ENCODE measurements at places on chromosomes 4 and X.
A peak's percentile ranks its signal among the peaks of the same experiment; 100 is the strongest.

GRCh38 chr4:55568905-55569504 is 22.3 kb upstream of the CLOCK start:
- H3K4me1 ChIP-seq = no peaks in the 10 kb centered on the region
- H3K27ac ChIP-seq = no peak overlapping the region

DNA sequence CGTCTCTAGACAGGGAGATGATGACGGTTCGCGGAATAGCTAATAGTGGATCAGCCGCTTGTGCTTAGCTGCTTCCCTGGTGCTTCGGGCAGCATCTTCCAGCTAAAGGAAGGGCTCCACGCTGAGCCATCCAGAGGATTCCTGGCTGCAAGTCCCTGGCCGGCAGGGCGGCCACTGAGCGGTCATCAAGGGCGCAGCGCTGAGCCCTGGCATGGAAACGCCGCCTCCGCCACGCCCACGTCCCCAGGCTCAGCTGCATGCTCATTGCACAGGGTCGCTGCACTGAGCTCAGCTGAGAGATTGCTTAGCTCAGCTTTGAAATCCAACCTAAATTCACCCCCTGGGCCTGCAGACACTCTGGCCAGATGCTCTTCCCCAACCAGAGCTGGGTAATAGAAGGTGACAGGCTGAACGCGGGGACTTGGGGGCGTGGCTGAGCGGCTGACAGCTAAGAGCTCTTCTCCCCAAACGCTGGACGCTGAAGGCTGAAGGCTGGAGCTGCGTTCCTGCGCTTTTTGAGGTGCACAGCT is 118.2 kb upstream of the KIT start:
- H3K36me3 ChIP-seq = no peaks in the 10 kb centered on the region
- peak overlapping the region; percentile 47 for H3K27ac ChIP-seq
- no peaks in the 10 kb centered on the region for H3K27me3 ChIP-seq
- peak overlapping the region; percentile 74 for H3K4me3 ChIP-seq

- H3K36me3 ChIP-seq = no peaks in the 10 kb centered on the region
- no peak for DNase-seq
- no peaks in the 10 kb centered on the region for H3K4me1 ChIP-seq
- no peaks in the 10 kb centered on the region for H3K27me3 ChIP-seq
- H3K4me3 ChIP-seq = no peak overlapping the region
Measured at GRCh38 chrX:28491322-28491721, 95.9 kb upstream of the IL1RAPL1 start.

DNA sequence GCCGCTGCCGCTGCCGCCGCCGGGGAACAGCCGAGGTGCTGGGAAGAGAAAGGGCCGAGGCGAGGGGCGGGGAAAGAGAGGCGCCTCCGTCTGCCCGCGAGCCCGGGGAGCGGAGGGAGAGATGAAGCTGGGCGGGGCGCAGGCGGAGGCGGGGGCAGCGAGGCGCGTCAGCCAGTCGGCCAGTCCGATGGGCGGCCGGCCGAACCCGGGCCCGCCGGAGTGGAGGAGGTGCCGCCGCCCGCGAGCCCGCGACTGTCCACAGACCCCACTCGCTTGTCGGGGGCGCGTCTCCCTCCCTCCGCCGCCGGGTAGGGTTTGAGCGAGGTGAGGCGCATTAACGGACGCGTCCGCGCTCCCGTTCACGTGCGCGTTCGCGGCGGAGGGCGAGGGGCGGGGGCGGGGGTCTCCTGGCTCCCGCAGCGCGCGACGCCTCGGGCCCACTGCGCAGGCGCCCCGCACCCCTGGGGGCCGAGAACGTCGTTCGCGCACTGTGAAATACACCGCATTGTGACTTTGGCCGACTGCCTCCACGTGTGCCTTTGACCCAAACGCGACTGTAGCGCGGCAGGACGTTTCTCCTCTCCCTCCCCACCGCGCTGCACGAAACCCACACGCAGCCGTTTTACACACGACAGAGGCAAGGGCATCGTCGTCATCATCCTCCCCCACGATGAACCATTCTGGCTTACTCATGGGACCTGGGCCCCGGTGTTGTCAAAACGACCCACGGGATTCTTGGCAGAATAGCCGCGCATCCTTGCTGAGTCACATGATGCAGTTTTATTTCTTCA is at the start of gene NUDT11:
TSS of gene NUDT11 (minus strand) at position 92 of the 791 bp plus-strand sequence. CDS start 148 bp downstream, outside the sequence.
- peak within 1 kb of the TSS; percentile 84 for H3K4me3 ChIP-seq
- H3K27me3 ChIP-seq = no peaks in the 10 kb centered on the region
- H3K4me1 ChIP-seq = no peaks in the 10 kb centered on the region
- H3K36me3 ChIP-seq = no peaks in the 10 kb centered on the region
- peak; percentile 90 for DNase-seq

DNA sequence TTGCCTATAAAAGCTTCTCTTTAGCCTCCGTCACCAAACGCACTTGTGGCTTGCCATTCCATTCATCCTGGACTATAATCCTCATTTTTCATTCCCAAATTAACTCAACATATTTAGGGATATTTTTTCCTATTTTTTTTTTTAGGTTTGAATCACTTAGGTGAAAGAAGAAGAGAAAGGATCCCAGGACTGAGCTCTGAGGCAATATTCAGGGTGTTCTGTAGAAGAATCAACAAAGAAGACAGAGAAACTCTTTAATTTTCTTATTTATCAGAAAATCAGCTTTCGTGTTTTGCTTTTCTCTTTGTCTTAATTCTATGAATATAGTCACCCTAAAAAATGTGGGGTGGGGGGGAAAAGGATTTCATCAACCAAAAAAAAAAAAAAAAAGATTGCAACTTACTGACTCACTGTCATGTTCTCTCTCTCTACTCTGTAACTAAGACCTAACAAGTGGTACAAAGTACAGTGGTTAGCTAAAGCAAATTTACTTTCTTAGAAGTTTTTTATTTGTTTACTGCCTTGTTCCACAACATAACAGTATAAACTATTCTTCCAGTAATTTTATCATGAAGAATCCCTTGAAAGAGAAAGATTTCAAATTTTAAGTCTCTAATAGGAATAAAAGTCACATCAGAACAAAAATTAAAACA is 272.0 kb downstream of the DHX15 start:
- no peak overlapping the region for H3K27ac ChIP-seq
- DNase-seq = no peak
- no peaks in the 10 kb centered on the region for H3K27me3 ChIP-seq

DNA sequence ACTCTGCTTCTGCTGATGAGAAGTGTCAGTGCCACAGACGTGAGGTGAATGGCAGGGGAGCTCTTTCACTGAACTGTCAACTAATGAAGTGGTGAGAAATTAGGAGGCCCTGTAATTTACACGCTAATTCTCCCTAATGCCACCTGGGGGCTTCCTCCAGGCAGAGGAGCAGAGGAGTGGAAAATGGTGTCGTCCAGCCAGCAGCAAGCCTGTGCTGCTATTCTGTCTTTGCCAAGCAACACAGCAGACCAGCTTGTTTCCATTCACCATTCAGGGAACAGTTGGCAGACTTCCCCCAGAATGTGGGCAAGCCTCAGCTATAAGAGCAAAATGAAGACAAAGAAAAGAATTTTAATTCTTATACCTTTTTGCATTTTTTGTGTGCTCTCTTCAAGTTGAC is 245.2 kb upstream of the TET2 start:
- H3K4me3 ChIP-seq = no peak overlapping the region
- H3K4me1 ChIP-seq = no peaks in the 10 kb centered on the region
- peak; percentile 63 for DNase-seq
- H3K36me3 ChIP-seq = no peaks in the 10 kb centered on the region
- H3K27ac ChIP-seq = no peak overlapping the region

GRCh38 chr4:135770505-135770904 is 1568.9 kb upstream of the PABPC4L start:
- no peaks in the 10 kb centered on the region for H3K27me3 ChIP-seq
- no peak overlapping the region for H3K4me3 ChIP-seq
- no peak overlapping the region for H3K27ac ChIP-seq
- H3K36me3 ChIP-seq = no peaks in the 10 kb centered on the region
- no peaks in the 10 kb centered on the region for H3K4me1 ChIP-seq

- no peaks in the 10 kb centered on the region for H3K27me3 ChIP-seq
- no peak for DNase-seq
Measured at GRCh38 chr4:89134775-89135319, 23.5 kb downstream of the TIGD2 start.

DNA sequence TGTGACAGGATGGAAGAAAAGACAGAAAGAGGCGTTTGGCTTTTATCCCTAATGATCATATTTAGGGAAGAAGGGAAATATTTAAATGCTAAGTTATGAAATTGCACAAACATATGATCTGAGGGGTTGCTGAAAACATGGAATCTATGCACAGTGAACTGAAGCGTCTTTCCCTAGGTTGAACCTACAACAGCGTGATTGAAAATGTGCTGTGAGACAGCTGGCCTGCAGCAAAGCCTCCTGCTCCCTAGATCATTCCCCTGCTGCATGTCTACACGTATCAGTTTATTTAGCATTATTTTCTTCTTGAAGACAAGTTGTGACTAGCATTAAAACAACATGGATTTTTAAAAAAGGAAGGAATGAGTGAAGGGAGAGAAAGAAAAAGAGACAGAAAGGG is 272.5 kb upstream of the TRAM1L1 start:
- H3K27ac ChIP-seq = no peak overlapping the region
- no peaks in the 10 kb centered on the region for H3K36me3 ChIP-seq

DNA sequence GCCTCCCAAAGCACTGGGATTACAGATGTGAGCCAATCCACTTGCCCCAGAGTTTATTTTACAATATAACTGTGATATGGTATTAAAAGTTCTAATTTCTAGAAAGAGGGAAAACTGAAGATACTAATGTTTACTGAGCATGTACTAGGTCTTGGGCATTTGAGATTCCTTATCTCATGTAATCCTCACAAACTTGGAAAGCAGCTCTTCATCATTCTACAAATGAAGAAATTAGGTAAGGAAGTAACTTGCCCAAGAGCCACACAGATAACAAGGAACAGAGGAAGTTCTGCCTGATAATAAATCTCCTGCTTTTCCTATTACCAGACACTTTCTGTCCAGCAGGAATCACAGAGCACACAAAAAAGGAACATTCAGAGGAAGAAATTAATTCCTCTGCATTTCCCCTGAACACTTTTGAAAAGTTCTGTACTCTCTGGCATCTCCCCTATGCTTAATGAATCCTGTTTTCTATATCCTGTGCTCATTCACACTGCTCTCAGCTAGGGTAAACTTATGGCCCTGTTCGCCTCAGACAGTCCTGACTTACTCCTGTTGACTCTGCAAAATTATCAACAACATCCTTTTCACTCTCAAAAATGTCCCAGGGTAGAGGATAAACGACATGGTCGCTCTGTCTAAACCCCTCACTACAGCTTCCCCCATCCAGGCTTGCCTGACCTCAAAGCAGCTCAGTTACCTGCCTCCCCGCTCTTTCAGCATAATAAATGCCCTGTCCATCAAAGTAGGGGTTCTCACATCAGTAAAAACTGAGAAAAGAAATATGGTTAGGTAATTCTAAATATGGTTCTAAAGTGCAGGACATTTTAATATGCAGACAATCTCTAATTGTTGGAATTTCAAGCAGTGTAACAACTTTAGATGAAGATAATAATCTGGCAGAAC is 13.6 kb downstream of the SH3RF1 start:
- no peaks in the 10 kb centered on the region for H3K27me3 ChIP-seq
- H3K4me3 ChIP-seq = no peak overlapping the region
- H3K4me1 ChIP-seq = peaks cover 26% of the 10 kb centered on the region
- H3K36me3 ChIP-seq = peaks cover 2% of the 10 kb centered on the region
- no peak for DNase-seq

GRCh38 chr4:15414551-15415091 is 13.2 kb upstream of the C1QTNF7 start:
- DNase-seq = no peak
- no peaks in the 10 kb centered on the region for H3K4me1 ChIP-seq
- H3K4me3 ChIP-seq = no peak overlapping the region
- H3K27me3 ChIP-seq = no peaks in the 10 kb centered on the region
- H3K27ac ChIP-seq = no peak overlapping the region

DNA sequence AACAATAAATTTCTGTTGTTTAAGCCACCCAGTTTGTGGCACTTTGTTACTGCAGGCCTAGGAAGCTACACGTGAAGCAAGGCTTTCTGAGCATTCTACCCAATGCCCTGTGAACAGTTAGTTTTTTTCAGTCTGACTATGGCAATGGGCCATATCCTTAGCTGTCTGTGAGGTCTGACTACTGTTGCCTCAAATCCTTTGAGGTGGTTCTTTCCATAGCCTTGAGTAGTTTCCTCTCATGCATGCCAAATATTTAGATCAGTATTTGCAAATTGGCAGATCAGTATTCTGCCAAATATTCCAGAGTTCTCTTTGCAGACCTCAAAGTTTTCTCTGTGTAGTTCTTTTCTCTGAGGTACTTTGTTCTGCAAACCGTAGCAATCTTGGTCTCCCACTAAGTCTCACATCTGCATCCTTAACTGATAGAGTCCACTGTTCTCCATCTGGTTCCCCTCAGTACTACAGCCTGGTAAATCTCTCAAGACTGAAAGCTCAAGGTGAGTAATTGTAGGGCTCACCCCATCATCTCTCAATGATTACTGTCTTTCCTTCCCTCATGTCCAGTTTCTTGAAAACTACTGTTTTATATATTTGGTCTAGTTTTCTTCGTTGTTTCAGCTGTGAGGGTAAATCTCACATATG is 984.9 kb upstream of the INTU start:
- no peaks in the 10 kb centered on the region for H3K27me3 ChIP-seq
- no peak overlapping the region for H3K4me3 ChIP-seq
- H3K27ac ChIP-seq = no peak overlapping the region

DNA sequence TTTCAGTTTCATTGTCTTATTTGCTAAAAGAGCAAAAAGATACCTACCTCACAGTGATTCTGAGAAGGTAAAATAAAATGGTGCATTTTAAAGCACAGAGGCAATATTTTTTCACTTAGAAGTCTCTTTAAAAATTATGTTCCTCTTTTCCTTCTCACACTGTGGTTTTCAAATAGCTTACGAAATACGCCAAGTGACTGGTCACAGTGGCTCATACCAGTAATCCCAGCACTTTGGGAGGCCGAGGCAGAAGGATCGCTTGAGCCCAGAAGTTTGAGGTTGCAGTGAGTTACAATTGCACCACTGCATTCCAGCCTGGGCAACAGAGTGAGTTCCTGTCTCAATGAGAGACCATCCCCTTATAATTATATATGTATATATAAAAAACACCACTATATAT is 372.6 kb downstream of the FBXO8 start:
- H3K27me3 ChIP-seq = no peaks in the 10 kb centered on the region
- peaks cover 3% of the 10 kb centered on the region for H3K4me1 ChIP-seq
- H3K4me3 ChIP-seq = no peak overlapping the region
- DNase-seq = no peak
- H3K27ac ChIP-seq = no peak overlapping the region

DNA sequence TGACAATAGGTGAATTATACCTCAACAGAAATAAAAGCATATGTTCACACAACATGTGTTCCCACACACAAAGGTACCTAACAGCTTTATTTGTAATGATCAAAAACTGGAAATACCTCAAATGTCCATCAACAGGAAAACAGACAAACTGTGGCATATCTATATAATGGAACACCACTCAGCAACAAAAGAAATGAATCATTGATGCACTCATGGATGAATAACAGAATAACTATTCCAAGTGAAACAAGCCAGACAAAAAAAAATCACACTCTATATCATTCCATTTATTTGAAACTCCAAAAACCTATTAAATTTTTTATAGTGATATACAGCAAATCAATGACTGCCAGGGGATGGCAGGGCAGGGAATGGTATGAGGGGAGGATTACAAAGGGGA is 148.1 kb downstream of the PLS3 start:
- H3K27me3 ChIP-seq = no peaks in the 10 kb centered on the region
- H3K4me3 ChIP-seq = no peak overlapping the region
- no peaks in the 10 kb centered on the region for H3K36me3 ChIP-seq
- no peak overlapping the region for H3K27ac ChIP-seq
- DNase-seq = no peak

- no peak for DNase-seq
- H3K4me1 ChIP-seq = no peaks in the 10 kb centered on the region
- H3K27ac ChIP-seq = no peak overlapping the region
Measured at GRCh38 chrX:2468261-2469195, 32.2 kb downstream of the DHRSX start.
